ENCODE measurements at places on chromosomes 4 and X.

- DNase-seq, result no peak
Measured at GRCh38 chr4:109798866-109799265, 2.9 kb downstream of the CFI start.

- no peak for DNase-seq
Measured at GRCh38 chr4:165368114-165368513, 10.7 kb upstream of the CPE start.

DNA sequence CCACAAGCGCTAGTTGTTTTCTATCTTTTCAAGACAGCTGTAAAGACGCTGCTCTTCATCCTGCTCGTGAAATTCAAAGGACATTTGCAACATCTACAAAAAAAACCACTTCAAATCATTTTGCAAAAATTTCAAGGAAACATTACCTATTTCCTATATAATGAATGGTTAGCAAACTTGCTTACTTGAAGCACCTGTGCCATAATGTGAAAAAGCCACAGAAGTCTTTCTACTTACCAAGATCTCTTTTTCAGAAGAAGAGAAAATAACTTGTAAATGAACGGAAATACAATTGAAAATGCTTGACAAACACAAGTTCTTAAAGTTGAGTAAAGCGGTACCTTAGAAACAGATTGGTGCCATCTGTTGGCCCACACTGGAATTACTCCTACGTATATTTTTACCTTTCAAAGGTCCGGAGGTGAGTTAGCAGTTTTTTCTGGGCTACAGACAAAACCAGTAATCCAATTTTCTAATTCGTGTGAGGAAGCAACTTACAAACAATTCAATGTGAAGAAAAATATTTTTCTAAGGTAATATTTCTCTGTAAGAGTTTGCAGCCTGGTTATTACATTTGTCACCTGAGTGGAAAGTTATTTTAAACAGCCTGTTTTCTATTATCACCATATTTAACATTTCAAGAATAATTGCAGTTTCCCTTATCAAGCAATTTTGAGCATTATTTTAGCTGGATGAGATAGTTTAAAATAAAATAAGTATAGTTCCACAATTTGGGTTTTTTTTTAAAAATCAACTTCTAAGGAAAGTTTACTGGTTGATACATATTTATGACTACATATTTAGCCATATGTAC, at the start of gene TLR6:
TLR6 (minus strand) TSS at position 294 of the 814 bp plus-strand sequence. CDS start 27,344 bp downstream, outside the sequence.
- DNase-seq, result peak; percentile 47

DNA sequence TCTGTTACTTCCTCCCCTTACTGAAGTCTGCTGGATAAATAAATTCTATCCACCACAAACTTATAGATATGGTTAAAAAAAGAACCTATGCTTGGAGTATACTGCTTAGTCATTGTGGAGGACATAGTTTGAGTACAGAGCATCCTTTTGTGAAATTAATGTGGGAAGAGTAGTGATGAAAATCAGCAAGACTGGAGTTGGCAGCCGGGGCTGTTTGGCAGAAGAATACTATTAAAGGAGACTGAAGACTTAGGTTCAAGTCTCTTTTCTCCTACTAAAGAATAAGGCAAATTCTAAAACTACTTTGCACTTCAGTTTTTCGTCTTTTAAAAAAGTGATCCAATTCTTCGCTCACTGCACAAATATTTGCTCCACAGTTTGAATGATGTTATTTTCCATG, 326.6 kb upstream of the ATOH1 start:
- DNase-seq, result no peak

DNA sequence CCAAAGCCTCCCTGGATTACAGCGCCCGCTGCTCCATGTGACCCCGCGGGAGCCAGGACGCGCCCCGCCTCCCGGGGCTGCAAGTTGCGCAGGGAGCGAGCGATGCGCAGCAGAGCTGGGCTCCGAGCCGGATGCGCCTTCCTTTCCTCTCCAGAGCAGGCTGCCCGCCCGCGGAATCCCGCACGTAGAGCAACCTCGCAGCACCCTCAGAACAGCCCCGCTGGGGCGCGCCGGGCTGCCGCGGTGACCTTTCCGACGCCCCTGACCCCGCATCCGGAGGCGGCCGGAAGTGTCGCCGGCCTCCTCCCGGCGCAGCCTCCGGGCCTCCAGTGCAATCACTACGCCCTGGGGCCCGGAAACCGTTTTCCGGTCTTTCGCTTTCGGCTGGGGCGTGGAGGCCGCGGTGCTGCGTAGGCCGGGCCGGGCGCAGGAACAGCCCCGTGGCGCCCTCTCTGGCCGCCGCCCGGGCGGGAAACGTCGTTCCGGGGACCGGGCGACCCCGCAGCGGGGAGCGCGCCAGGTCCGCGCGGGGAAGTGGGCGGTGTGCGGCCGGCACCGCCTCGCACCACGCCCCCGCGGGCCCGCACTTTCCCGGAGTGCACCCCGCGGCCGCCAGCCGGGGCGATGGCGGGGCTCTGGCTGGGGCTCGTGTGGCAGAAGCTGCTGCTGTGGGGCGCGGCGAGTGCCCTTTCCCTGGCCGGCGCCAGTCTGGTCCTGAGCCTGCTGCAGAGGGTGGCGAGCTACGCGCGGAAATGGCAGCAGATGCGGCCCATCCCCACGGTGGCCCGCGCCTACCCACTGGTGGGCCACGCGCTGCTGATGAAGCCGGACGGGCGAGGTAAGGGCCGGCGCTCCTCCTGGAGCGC, at the start of gene CYP4V2:
CYP4V2 (plus strand) TSS at position 368 of the 866 bp plus-strand sequence; CDS start at position 625, 257 bp downstream.
- peak; percentile 93 for DNase-seq

DNA sequence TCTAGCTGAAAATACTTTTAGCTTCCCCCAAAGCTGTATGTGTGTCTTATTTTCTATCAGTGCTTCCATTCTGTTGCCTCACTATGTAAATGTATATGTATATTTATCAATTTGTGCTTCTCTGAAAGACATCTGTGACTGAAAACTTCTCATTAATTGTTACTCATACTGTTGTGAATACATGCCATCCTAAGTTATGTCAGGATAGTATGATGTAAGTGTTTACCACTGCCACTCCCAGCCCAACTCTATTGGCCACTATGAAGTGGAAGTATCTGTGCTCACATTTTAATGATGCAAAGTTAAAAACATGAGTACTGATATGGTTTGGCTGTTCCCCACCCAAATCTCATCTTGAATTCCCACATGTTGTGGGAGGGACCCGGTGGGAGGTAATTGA, 24.4 kb downstream of the GATB start:
- DNase-seq, result no peak

DNA sequence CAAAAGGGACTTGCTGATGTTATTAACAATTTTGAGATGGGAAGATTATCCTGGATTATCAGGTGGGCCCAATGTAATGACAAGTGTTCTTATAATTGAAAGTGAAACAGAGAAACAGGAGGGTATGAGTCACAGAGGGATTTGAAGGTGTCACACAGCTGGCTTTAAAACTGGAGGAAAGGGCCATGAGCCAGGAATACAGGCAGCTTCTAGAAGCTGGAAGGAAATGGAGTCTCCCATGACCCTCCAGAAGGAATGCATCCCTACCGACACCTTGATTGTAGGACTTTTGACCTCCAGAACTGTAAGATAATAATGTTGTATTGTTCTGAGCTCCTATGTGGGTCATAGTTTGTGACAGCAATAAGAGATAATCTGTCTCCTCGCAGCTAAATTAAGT, 98.0 kb upstream of the STIM2 start:
- no peak for DNase-seq

GRCh38 chrX:6683353-6683752, 148.4 kb upstream of the VCX3A start:
- DNase-seq, result no peak

- no peak for DNase-seq
Measured at GRCh38 chrX:97622111-97622510, 738.4 kb downstream of the RPA4 start.

DNA sequence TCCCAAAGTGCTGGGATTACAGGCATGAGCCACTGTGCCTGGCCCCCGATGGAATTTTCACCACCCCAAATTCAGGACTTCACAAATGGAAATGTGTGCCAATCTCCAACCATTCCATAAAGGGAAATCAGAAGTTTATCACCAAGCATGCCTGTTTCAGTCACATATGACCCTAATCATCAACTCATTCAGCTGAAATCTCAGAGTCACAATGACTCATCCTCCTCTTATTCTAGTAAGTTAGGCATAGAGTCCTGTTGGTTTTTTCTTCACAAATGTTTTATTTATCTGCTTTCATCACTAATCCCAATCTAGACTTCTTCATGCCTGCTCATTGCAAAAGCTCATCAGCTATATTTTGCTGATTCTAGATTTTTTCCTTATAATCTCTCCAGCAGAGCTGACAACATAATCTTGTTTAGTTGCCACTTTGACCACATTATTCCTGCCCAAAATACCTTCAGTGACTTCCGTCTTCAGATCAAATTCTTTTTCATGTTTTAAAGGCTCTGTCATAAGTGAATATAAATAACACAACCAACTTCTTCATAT, 83.3 kb downstream of the SLC7A11 start:
- no peak for DNase-seq

DNA sequence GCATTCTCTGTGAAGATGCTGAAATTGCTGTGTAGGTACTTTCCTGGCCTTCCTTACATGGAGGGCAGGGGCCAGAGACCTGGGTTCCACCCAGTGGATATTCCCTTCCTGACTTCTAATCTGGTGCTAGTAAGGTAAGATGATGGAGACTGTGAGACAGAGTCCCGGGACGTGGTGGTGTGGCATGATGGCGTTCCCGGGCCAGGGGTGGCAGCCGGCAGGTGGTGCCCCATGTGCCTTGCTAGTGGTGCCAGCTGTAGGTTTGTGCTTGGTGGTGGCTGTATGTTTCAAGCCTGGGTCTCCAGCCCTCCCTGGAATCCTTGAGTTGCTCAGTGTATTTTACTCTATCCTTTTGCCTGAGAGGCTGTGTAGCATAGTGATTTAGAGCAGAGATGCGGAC, 10.9 kb downstream of the STOX2 start:
- DNase-seq, result no peak

- no peak for DNase-seq
Measured at GRCh38 chrX:13396924-13397323, 77.1 kb upstream of the ATXN3L start.

GRCh38 chrX:115229337-115230003, 4.4 kb downstream of the LRCH2 start:
- no peak for DNase-seq

GRCh38 chrX:17525762-17526555, 151.0 kb downstream of the NHS start:
- no peak for DNase-seq

- no peak for DNase-seq
Measured at GRCh38 chr4:16271411-16271810, 45.1 kb upstream of the TAPT1 start.
